ENCODE measurements at places on chromosomes 6 and 20.

- no peak for DNase-seq
Observed at GRCh38 chr20:54023406-54023805, 47.0 kb downstream of the BCAS1 start.

DNA sequence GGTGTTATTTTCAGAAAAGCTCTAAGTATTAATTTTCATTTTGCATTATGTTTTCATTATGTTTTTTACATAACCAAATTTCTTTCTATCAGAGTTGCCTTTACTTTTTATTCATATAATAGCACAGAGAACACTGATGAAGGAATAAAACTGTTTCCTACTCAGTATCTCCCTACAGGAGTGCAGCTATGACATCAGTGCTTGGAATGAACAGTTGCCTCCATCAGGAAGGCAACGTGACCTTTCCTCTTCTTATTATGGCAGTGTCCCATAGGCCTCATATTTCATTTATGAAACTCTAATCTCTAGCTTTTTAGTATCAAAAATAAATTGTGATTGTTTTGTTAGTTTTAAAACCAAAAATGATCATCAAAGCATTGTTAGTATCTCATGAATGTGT, 712.8 kb downstream of the CD109 start:
- no peak for DNase-seq

DNA sequence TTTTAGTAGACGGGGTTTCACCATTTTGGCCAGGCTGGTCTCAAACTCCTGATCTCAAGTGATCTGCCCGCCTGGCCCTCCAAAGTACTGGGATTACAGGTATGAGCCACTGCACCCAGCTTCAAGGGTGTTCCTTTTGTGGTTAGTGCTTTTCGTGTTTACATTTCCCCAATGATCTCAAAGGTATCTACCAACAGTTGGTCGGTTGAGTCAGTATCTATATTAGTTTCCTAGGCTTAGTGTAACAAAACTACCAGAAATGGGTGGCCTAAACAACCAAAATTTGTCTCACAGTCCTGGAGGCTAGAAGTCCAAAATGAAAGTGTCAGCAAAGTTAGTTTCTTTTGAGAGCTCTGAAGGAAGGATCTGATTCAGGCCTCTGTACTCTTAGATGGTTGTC, 30.1 kb downstream of the CASP8AP2 start:
- no peak for DNase-seq

GRCh38 chr20:12072221-12072953, 154.7 kb downstream of the BTBD3 start:
- no peak for DNase-seq

- no peak for DNase-seq
Observed at GRCh38 chr20:53574819-53575218, 18.8 kb downstream of the ZNF217 start.

GRCh38 chr20:50953821-50954220, 4.5 kb downstream of the DPM1 start:
- no peak for DNase-seq
